ENCODE measurements at places on chromosomes 11 and 22.

- DNase-seq, result no peak
Measured at GRCh38 chr11:83508804-83509203, 222.6 kb upstream of the CCDC90B start.

DNA sequence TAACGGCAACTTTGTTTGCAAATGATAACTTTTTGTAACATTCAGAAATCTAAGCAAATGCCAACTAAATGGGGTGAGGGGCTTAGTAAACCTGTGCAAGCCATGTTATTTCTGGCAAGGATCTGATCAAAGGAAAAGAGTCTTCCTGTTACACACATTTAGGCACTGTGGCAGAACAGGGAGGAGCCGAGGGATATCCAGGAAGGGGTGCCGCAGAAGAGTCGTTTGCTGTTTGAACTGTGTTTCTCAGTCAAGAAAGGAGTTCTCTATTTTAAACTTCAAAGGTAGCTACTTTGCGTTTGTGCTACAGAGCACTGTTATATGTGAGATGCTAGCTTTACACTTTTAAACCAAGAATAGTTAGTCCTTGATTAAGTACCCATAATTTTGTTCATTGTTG is 175.5 kb downstream of the ETS1 start:
- DNase-seq, result no peak

DNA sequence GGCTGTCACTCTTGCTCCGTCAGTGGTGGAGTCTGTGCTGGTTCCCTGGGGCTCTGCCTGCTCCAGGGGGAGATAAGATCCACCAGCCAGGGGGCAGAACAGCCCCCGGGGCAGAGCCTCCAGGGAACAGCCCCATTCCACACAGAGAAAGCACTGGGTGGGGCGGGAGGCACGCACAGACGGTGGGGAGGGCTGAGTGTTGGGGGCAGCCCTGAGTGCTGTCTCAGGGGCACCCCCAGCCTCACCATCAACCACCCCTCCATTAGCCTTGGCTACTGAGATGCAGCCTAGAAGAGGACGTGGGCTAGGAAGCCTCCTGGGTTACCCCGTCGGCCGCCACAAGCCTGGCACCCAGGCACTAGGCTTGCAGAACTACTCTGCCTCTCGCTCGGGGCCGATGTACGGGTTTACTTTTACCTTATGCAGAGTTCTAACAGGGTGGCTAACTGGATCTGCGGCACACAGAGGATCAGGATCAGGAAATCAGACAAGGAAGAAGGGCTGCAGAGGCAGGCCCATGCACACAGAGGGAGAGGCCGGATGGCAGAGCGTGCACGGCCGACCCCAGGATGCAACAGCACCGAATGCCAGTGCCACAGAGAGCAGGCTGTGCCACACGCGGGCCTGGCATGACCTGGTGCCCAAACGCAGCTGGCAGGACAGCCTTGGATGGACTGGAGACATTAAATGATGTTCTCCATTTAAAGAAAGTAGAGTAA is 140.5 kb downstream of the CTTN start:
- DNase-seq, result no peak

GRCh38 chr11:44377914-44378321 is 68.0 kb upstream of the ALX4 start:
- no peak for DNase-seq
